ENCODE measurements at places on chromosomes 4 and X. TPM values are rescaled to one million over a fixed set of nuclear protein-coding genes. Genes with fewer than 3 reads are reported as not detected.

The TMSB15B gene
- 0.28 TPM for total RNA-seq

The PFKFB1 gene
- total RNA-seq = 24.0 TPM

The SCARB2 gene
- 104 TPM for total RNA-seq

The CSAG3 gene
- total RNA-seq = not detected

The RBM47 gene
- total RNA-seq = 56.5 TPM

The PPP4R3C gene
- total RNA-seq = not detected

The DRD5 gene
- total RNA-seq = not detected

The RASSF6 gene
- 0.23 TPM for total RNA-seq

The EVC2 gene
- 0.75 TPM for total RNA-seq

The PAGE4 gene
- total RNA-seq = not detected

The VAMP7 gene
- total RNA-seq = 19.5 TPM

The PRSS12 gene
- total RNA-seq = 0.83 TPM

The SMR3B gene
- total RNA-seq = not detected

The GATA1 gene
- 0.35 TPM for total RNA-seq
